ENCODE measurements at places on chromosomes 7 and 10.

DNA sequence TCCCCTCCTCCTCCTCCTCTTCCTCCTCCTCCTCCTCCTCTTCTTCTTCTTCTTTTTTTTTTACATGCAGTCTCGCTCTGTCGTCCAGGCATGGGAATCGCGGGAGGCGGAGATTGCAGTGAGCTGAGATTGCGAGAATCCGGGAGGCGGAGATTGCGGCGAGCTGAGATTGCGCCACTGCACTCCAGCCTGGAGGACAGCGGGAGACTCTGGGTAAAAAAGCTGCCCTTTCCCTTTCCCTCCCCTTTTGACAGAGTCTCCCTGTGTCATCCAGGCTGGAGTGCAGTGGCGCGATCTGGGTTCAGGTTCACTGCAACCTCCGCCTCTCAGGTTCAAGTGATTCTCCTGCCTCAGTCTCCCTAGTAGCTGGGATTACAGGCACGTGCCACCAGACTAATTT is 168.1 kb upstream of the MALRD1 start:
- DNase-seq = no peak

DNA sequence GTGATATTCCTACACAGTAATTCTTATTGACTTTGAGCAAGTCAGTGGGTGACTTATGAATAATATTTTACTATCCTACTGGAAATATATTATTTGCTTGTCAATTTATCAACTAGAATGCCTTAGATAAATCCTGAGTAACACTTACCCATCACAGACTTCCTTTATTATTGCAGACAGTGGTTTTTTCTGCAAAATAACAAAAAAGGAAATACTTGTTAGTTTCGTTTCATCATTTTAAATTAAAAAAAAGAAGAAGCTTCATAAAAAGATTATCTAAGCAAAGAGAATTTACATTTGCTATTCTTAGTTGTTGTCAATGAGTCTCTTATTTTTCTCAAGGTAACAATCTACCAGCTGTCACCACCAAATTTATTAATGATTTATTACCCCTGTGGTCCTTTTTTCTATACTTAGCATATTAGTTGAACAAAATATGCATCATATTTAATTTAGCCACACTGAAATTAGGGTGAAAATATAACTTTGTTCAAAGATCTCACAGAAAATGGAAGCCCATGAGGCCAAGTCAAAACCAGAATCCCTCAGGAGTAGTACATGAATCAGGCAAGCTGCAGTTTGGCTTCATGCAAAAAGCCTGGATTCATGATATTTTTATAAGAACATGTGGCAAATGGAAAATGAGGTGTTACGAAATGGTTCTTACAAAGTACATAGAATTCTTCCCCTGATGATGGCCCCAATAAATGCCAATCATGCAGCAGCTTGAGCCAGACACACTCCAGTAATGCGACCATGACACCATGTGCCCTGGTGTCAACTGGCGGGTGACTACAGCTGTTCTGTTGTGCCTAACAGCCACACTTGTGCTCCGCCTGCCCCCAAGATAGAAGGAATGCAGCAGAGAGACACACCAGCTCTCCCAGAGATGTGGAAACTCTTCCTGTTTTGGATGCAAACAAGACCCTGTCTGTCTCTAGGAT is 132.6 kb downstream of the ELMO1 start:
- no peak for DNase-seq

DNA sequence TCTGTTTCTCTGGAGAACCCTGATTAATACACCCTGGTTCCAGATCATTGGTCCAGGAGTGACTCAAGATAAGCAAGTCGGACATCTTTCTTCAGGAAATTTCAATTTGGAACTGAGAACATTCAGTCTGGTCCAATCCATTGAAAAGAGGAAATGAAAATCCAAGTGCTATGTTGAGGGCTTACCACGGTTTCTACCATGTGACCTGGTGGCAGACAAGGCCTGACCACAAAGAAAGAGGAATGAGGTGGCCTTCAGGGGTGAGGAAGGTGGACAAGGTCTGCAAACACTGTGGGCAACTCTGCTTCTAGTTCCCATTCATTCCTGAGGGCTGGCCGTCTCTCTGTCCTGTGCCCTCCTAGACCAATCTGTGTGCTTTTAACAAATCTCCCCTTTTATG is 149.2 kb upstream of the GHITM start:
- DNase-seq = no peak

- DNase-seq = no peak
Measured at GRCh38 chr10:125073996-125074395, 86.4 kb downstream of the CTBP2 start.

DNA sequence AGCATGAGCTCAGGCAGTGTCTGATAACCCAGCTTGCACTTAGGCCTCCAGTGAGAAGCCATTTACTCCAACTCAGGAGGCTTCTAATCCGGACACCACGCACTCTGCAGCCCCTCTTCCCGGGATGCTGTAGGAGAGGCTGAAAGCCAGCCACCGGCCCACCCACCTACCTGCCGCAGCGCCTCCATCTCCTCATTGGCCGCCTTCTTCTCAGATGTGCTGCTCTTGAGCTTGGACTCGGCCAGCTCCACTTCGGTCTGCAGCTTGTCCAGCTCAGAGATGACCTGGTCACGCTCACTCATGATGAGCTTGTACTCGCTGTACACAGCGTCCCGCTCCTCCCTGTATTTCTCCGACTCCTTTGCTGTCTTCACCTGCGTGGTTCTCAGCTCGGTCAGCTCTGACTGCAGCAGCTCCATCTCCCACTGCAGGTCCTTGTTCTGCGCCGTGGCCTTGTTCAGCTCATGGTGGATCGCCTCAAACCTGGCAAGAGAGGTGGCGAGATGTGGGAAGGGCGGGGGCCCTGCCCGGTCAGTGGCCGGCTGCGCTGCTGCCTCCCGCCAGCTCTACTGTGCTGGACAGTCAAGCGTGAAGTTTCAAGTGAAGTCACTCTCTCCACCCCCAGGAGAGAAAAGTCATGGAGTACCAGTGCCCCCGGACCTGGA is 84.7 kb downstream of the DLG5 start:
- DNase-seq = no peak

GRCh38 chr7:91537260-91538152 is 273.3 kb downstream of the FZD1 start:
- DNase-seq = no peak

DNA sequence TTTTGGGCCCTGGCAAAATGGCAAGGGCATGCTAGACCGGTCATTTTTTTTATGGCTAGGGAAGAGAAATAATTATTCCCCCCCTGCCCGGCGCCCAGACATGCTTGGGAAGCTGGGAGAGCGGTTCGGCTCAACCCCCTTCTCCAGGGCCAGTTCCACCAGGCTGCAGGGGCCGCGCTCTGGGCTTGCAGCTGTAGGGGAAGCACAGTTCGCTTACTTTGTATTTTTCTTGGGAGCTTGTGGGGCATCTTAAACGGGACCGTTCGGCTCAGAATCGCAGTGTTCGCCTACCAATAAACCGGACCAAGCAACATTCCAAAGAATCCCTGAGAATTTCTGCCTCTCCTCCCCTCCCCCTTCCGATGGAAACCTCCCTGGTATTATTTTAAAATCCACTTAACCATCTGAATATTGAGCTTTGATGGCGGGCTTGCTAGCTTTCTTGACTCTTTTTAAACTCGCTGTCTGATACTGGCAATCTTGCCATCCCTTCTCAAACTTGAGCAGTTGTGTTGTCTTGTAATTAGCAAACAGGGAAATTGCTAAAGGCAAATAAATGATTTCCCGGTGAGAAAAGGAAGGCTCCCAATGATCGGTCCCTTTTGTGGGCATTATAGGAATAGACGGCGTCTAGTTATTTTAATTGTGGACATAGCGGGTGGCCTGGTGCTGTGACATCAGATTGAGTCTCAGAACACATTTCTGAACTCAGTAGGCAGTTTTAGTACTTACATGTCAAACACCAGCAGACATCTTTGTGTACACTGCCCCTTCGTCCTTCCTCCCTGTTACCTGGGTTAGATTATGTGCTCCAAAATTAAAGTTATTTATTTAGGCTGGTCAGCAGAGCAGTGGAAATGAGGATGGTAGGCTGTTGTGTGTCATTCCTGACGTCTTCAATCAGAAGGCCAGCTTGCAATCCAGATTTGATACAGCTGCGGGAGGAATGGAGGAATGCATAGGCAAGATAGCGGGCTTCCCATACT is 3.4 kb downstream of the TCF7L2 start:
- DNase-seq = no peak

GRCh38 chr7:2668401-2668800 is 19.6 kb upstream of the AMZ1 start:
- no peak for DNase-seq

DNA sequence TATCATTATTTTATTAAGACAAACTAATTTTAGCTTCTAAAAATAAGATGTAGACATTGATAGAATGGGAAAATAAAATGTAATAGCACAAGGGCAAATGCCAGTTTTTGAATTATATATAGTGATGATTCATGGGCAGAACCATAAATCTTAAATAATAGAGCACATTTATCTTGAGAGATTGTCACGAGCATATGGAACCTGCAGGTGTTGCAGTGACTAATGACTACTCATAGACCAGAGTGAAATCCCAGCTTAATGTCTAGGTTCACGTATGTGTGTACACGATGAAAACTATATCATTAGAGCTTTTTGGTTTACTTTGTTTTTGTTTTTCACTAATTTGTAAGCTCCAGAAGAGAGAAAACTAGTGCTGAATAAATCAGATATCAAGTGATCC is 150.2 kb upstream of the CACNA2D1 start:
- DNase-seq = no peak

GRCh38 chr10:31963589-31963980 is 35.0 kb upstream of the ARHGAP12 start:
- no peak for DNase-seq

DNA sequence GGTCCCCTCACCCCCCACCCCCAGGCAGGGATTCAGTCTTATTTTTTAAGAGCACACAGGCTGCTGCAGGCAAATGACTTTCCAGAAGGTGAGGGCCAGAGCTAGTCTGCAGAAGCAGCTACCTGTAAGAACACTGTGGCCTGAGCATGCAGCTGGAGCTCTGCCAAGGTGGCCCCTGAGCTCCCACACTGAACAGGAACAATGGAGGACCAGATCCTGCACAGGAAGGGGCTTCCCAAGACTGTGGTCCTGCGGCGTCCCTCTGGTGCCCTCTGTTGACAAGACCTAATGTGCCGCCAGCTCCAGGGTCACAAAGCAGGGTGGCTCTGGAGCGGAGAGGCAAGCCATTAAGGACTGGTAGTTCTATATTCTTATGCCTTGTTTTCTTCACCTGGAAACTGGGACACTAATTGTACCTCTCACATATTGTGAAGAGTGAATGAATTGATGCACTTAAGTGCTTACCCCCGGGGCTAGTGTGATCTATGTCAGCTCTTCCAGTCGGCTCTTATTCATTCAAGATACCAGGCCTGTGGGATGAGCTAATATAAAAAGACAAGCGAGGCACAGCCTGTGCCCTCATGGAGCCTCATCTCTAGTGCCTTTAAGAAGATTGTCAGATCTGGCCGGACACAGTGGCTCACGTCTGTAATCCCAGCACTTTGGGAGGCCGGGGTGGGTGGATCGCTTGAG is 8.0 kb upstream of the BEND7 start:
- DNase-seq = no peak

- no peak for DNase-seq
Measured at GRCh38 chr7:5526100-5526905, 102.7 kb upstream of the TNRC18 start.

- DNase-seq = peak; percentile 34
Measured at GRCh38 chr10:97759158-97759887, 12.5 kb downstream of the SFRP5 start.

DNA sequence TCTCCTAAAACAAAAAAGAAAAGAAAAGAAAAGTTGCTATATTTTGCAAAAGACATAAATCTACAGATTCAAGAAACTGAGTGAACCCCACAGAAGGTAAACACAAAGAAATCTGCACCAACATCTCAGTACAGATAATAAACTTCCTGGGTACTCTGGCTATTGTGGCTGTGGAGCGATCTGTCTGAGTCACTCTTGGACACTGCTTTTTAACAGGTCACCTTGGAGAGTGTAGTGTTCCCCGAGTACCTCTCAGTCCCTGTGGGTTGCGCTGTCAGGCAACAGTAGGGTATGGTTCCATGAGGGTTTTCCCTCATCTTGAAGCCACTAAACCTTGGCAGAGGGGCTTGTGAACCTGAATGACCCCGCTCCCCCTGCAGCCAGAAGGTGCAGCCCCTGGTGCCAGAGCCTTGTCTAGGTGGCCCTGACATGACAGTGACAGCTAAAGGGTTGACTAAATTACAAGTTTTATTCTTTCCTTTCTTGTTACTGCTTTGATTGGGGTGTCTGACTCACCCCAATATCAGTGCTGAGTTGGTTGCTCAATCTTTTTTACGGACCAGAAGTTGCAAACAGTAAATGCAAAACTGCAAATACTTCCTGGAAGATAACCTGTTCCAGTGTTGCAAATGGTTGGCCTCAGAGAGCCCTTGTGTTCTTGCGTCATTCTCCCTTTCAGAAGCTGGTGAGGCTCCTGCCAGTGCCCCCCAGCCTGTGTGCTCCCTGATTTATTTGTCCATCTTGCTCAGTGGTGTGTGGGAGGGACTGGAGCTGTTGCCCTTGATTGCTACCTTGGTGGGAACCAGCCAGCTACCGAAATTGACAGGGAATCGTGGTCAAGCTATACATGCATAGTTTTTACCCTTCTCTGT is 30.6 kb downstream of the POR start:
- DNase-seq = no peak

- DNase-seq = no peak
Measured at GRCh38 chr7:111408724-111409123, 153.6 kb downstream of the IMMP2L start.

DNA sequence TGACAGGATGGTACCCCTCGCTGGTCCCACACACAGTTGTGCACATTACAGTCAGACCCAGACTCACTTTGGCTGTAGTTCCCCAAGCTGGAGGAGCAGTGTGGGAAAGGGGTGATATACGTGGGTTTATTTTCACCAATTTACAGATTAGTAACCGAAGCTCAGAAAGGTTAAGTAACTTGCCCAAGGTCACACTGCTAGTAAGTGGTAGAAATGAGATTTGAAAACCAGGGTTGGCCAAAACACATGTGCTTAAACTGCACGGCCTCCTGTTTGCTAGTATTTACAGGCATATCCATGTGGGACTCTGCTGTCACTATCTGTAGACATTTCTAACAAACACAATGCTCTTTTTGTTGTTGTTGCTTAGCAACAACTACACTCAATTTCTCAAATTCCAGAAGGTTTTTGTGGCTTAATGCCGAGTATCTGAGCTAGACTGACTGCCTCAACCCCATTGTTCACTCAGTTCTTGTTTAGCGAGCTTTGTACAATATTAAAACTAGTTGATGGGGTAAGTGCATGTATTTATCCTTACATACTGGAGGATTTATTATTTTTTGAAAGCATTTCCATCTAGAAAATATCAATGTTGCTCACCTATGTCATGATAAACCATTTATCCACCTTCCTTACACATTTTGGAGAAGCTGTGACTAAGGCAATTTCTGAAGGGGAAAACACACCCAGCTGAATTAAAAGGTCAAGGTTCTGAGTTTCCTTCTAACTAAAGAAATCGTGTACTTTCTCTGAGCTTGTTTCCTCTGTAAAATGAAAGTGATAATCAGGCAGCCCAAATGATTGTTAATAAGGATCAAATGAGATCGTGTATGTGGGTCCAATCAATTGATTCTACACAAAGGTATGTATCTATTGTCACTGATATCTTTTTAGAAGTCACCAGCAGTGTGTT is 5.3 kb upstream of the TMEM139 start:
- DNase-seq = no peak

GRCh38 chr10:72315611-72316385 is 38.9 kb downstream of the DNAJB12 start:
- no peak for DNase-seq

GRCh38 chr7:20218279-20218678 is 1.1 kb upstream of the MACC1 start:
- no peak for DNase-seq

GRCh38 chr7:128163473-128163872 is 77.6 kb upstream of the LEP start:
- no peak for DNase-seq
